ENCODE measurements at places on chromosomes 7 and 10. TPM values are rescaled to one million over a fixed set of nuclear protein-coding genes. Genes with fewer than 3 reads are reported as not detected.
A peak's percentile ranks its signal among the peaks of the same experiment; 100 is the strongest.

DNA sequence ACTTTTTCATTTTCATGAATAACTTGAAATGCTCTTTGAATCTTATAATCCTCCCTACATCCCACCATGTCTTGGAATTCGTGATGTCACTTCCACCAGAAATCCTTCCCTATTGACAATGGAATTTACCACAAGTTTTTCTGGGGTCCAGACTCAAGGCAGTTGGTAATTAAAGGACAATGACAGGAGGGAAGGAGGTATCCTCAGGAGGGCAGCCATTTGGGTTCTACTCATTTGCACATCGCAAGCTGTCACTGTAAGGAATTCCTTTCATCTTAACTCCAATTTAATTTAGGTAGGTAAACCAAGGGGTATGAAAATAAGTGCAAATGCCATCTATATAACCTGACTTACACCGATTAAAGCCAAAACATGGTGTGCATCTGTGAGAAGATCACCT, 21.9 kb downstream of the LRRC17 start:
- ATAC-seq, result no peak

DNA sequence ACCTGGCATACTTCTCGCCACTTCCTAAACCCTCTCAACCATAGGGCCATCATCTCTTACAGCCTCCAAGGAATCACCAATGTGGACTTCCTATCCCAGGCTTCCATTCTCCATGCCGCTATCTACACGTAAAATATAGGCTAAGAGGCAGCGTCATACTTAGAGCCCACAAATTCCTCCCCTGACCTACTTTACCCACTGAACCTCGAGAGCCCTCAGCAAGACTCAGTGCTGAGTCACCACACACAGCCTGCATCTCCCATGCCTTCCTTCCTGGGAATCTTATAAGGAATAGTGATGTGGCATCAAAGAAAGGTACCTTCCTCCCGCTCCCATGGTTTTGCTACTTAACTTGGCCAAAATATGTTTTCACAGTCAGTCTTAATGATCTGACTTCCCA, 435.6 kb upstream of the NFE2L3 start:
- no peak for ATAC-seq

- ATAC-seq, result no peak
Measured at GRCh38 chr7:135414850-135415439, 95.0 kb downstream of the CNOT4 start.

DNA sequence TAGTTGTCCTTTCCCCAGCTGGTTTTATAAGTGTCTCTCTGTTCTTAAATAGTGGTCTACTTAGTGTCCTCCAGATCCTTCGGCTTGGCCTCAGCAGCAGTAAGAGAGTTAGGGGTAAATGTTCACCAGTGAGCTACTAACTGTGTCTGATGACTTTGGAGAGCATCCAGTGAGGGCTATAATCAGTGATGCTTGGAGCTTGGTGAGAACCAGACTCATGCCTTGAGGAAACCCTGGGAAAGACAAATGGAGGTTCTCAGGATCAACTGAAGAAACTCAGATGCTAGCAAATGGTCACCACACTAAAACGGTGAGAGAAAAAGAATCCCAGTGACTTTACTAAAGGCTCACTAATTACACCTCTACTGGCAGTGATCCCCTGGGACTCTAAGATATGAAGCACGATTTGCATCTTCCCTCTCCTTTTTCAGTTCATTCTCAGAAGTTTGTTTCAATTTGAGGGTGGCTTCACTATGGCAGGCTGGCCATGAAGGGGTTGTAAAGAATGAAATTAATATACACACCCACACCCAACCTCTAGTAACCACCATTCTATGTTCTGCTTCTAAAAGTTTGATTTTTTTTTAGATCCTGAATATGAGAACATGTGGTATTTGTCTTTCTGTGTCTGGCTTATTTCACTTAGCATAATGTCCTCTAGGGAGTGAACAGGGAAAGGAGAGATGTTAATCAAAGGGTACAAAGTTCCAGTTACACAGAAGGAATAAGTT, 177.9 kb downstream of the PDE1C start:
- no peak for ATAC-seq

Gene COL13A1
- not detected for total RNA-seq

DNA sequence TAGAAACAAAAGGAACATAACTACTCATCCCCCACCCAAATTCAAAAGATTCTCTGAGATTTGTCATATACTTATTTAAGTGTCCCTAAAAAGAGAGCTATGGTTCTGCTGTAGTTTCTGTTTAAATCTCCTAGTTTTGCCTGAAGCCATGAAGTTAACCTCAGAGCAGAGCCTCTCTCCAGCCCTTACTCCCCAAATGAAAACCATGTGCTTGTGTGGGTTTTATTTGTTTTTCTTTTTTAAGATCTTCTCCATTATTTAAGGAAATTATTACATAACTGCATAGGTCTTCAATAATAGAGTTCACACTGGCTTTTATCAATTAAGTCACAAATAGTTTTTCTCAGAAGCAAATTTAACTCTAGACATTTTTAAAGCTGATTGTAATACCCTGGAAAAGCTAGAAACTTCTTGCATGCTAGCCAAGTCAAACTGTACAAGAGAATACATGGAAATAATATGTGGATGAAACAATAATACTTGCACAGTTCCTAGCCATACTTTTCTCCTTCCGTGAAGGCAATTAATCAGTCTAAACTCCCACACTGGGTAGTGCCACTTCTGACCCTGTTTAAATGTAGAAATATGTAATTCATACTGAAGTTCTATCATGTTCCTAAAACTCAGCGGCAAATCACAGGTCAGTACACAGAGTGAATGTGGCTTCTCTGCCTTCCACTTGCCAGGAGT, 579.7 kb downstream of the SUGCT start:
- ATAC-seq, result no peak

Gene PSMC2
- 111 TPM for total RNA-seq

Gene CEP41
- 14.0 TPM for total RNA-seq

GRCh38 chr7:148911626-148912025, 27.5 kb upstream of the EZH2 start:
- ATAC-seq, result no peak

- no peak for ATAC-seq
Measured at GRCh38 chr10:119643306-119644204, 7.6 kb upstream of the BAG3 start.

GRCh38 chr10:114626841-114627240, 31.2 kb downstream of the ABLIM1 start:
- no peak for ATAC-seq

Gene CAMK2B
- total RNA-seq, result 1.7 TPM

Gene FGFBP3
- 0.37 TPM for total RNA-seq

- no peak for ATAC-seq
Measured at GRCh38 chr7:149762610-149763009, 10.8 kb downstream of the ZNF467 start.

Gene DDC
- total RNA-seq, result not detected

- ATAC-seq, result no peak
Measured at GRCh38 chr7:83394776-83395175, 232.1 kb upstream of the PCLO start.

GRCh38 chr7:116526897-116527296, 2.1 kb downstream of the CAV1 start:
- ATAC-seq, result no peak

GRCh38 chr10:99698504-99699080, 33.3 kb downstream of the COX15 start:
- no peak for ATAC-seq

Gene VSTM4
- total RNA-seq, result 0.06 TPM

DNA sequence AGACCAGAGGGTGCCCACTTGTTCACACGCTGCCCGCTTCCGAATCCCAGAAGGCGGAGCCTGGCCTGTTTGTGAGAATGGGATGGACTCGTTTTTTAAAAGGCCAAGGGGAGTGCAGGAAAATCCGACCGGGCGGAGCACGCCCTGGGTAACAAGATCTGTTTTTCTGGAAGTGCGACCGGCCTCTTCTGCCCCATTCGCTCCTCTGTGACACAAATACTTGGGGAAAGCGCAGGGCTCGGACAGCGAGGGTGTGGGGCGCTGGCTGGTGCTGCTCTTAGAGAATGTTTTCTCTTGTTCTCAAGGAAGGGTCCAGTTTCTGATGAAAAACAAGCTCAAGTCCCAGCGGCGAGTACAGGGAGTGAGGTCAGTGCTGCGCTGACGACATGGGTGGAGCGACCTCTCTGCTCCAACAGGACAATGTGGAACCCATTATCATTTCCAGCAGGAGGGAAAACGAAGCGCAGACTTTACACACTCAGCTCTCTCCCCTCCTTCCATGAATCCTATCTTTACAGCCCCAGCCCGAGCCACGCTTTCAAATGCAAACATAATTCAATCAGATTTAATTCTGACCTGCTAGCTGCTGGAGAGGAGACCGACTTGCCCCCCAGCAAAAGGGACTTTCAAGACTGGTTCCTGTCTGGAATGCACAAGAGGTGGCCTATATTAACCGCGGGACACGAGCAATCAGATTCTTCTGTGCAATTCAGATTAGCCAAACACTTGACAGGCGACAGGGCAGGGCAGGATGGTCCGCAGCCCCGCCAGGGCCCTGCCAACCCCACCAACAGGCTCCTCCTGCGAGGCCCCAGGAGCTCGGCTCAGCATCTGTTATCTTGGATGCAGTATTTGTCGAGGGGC, 1.1 kb downstream of the RADIL start:
- no peak for ATAC-seq

- no peak for ATAC-seq
Measured at GRCh38 chr10:127303105-127303504, 106.7 kb upstream of the INSYN2A start.

Gene ARMC3
- not detected for total RNA-seq

DNA sequence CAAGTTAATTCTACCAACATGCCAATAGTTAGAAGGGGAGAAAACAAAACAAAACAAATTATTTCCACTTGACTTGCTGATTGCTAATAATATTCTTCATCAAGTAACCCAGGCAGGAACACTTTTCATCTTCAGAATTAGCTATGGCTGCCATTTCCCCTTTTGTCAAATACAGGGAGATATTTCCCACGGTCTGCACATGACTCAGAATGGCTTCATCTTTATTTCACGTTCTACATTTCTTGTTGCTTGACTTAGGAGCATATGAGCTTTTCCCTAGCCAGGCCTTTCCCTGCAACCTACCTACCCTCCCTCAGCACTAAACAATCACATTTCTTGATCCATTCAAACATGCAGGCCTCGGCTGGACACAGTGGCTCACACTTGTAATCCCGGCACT, 6.5 kb downstream of the CPVL start:
- no peak for ATAC-seq

DNA sequence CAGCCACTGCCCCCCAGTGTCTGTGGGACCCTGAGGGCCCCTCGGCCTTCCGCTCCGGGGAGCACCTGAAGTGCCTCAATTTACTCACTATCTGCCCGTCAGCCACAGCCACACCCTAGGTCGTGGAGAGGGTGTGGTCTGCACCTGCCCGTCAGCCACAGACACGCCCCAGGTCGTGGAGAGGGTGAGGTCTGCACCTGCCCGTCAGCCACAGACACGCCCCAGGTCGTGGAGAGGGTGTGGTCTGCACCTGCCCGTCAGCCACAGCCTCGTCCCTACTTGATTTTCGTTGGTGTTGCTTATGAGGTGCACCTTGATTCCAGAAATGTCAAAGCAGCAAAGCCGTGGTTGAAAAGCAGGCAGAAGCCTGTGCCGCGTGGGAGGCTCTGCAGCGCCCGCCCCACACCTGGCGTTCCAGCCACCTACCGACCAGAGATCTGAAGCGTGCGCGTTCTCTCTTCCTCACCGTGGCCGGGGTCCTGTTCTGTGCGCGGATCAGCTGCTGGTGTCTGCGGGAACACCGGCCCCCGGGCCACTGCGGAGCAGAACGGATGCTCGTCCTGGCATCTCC, 101.6 kb downstream of the DYNC2I1 start:
- peak; percentile 98 for ATAC-seq

DNA sequence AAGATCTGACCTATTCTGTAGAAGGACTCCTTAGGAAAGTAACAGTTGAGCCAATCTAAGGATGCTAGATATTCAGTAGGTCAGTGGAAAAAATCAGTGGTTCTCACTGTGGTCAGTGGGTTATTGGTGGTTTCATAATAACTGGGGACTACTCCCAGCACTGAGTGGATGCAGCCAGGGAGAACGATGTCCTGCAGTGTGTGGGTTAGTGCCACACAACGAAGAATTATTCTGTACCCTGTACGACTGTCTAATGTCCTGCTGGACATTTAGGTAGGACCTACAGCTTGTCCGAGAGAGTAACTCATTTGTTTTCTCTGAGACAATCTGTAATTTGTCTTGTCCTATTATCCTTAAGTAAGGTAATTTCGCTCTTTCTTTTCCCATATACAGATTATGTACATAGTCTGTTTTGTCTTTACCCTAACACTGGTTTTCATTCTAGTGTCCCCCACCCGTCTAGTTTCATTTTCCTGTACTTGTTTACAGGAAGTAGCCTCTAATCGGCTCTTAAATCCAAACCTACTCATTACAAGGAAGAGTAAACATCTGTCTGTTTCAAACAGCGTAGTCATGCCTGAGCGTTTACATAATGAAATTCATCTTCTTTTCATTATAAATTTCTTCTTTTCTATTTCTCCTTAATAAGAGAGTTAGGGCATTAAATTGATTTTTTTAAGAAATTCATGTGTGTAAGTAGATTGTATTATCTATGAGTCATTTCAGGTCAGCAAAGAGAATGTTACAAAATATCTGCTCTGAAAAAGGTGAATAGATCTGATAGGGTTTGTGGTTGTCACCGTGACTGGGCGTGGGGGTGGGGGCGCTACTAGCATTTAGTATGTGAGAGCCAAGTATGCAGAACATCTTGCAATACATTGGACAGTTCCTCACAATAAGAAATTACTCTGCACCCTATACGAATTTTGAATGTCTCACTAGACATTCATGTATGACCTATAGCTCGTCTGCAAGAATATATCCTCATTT, 8.3 kb upstream of the ZC3HAV1L start:
- peak; percentile 66 for ATAC-seq

- ATAC-seq, result no peak
Measured at GRCh38 chr10:88120599-88121333, 257.3 kb downstream of the PTEN start.

Gene HOXA6
- not detected for total RNA-seq

DNA sequence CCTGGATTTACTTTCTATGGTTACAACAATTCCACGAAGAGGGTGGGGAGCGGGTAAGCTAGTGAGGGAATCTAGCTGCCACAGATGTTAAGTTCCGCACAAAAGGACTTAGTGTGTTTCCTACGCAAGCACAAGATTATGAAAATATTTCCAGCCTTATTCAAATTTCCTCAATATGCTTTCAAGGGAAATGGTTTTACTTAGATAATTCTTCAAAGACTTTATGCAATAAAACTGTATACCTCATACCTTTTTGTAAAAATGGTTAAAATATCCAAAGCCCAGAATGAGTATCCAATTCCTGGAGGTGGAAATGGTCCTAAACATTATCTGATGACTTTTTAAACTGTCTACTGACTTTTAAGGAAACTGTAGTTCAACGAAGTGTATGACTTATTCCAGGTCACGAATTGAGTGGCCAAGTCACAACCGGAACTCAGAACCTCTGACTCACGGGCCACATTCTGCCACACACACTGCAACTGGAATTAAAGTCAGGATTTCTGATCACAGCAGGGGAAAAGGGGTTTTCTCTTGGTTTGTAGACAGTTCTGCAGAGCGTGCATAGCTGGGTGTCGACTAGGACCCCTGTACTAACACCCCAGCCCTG, 20.2 kb upstream of the INSIG1 start:
- ATAC-seq, result peak; percentile 88

Data from activated T-helper 17 cell treated with anti-CD3 and anti-CD28 coated beads, Interleukin-2, amount 50 U/mL, for 72 hours (primary cell).